Activated T-helper 1 cell treated with anti-CD3 and anti-CD28 coated beads, Interleukin-2, amount 50 U/mL, for 16 hours (primary cell): ENCODE measurements at places on chromosomes 11 and 22.

GRCh38 chr11:16773981-16774935 is 35.8 kb downstream of the C11orf58 start:
- no peak for DNase-seq

DNA sequence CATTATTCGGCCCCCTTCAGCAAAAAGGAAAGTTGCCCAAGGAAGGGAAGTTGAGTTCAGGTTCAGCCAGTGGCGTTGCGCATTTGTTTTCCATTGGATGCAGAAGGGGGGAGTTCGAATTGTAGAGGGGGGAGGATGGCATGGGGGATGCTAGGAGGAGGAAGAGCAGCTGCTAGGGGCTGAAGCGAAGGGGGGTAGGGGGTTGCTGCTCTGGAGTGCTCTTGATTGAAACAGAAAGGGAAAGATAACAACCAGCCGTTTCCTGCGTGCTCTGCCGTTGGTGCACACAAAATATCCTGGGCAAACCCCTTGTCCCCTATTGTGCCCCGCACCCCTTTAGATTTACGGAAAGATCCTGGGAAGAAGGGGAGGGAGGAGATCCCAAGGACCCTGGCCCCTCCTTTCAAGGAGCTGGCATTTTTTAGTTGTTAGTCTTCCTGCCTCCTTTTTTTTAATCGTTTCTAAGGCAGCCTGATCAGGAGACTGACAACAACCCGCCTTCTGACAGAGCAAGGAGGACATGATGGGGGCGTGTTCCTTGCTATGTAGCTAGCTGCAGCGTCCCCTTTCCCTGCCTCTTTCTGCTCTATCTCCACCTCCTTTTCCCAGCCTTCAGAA is 2.1 kb downstream of the KMT2A start:
- DNase-seq, result no peak

DNA sequence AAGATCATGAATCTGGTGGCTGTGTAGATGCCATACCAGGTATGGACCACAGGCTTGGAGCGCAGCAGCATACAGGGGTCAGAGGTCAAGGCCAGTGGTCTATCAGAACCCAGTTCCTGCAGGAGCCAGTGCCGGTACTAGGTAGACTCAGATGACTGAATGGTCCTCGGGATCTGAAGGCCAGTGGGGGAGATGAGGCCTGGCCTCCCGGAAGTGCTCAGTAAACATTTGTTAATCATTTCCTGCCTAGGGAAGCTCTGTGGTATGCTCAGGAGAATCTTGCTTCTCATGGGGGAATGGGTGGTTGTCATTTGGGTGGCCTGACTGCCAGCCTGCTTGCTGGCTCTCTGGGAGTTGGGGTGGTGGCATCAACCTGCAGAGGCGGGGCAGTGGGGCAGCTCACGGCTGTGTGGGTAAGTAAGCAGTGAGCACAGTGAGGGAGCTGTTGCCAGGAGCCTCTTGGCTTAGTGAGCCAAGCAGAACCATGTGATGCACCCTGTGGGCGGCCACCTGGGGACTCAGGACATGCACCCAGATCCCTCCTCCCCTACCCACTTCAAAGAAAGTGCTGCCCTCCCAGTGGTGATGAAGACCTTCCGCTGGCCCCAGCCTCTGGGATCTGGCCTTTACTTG is 33.0 kb downstream of the PTPRJ start:
- DNase-seq, result no peak

DNA sequence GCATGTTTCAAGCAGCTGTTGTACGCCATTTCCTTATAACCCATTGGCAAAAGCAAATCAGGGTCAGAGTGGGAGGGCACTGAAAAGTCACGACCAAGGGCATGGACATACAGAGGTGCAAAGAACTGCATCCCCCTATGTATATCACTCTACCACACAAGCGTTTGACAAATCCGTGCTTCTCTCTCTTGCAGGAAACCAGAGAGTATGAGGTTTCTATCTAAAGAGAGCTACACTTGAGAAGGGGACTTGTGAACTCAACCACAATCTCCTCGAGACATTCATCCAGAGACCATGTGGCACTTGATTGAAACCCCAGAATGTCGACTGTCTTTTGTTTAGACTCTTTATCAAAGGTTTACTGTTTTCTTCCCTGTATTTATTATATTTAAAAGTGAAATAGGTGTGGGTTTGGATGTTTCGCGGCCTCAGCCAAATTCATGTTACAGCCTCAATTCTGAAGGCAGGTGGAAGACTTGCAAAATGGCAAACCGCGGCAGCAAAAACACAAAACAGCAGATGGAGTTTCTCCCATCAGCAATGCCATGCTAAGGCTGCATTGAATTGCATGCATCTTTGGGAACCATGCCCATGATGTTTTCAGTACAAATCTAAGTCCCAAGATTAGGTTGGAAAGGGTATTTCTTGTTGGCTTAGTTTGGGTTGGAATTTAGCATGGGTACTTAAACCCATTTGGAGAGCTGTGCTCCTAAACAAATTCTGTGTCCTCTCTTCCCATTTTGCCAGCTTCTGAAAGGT is 48.8 kb upstream of the ASPHD2 start:
- DNase-seq, result no peak

- no peak for DNase-seq
Measured at GRCh38 chr11:11580012-11580411, 41.8 kb downstream of the GALNT18 start.

DNA sequence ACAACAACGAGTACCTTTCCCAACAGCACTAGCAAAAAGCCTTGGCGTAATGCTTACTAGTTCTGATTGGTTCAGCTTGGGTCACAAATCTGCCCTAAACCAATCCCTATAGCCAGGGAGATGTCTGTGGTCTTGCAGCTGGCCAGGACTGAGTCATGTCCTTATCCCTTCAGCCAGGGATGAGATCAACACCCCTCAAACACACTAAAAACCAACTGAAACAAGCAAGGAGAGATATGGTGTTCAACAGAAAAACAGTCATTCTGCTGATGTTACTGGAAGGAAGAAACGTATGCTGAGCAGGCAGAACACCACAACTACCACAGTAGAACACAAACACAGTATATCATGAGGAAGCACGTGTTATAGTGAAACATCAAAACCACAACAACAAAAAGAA is 375.6 kb downstream of the LARGE1 start:
- no peak for DNase-seq

DNA sequence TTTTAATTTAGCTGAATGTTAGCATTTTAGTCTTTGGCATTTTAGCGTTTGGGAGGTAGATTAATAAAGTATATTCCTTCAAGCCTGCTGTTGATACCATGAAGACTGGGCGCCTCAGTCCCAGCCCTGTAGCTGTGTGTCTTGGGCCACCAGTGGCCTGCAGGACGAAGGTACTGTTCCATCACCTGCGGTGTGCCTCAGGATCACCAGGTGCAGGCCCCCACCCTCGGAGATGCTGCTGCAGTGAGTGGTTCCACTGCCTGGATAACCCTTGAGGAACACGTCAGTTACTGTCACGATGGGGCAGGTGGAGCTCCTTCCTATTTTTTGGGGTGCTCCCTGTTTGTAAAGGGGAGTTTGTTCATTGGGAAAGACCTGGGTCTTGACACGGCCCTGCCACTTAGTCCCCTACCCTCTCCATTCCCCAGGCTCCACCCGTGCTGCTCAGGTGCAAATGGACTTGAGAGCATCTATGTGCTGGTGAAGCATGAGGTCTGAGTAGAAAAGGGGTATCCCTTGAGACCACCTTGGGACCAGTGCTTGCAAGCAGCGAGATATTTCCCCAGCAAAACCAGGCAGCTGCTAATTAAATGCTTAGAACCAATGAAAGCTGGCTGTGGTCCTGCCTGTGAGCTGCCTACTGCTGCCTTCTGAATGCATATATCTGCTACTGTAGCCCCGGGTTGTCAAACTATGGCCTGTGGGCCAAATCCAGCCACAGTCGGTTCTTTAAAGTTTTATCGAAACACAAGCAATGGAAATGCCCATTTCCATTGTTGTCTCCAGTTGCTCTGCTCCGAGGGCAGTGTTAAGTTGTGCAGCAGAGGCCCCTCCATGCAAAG is 28.7 kb downstream of the INCENP start:
- DNase-seq, result no peak

GRCh38 chr11:131186629-131187101 is 183.8 kb upstream of the NTM start:
- DNase-seq, result no peak

DNA sequence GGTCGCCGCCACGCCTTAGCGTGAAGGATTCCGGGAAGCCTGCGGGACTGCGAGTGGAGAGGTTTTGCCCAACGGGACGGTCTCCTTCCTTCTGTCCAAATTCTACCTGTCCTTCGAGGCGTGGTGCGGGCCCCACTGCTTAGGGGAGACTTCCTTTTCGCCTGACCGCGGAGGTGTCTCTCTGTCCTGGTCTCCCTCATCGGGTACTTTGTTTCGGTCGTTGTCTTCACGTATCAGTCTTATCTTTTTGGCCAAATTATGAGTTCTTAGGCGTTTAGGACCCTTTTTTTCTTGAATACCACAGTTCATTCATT is 388 bp downstream of the HINFP start:
- DNase-seq, result no peak

GRCh38 chr11:17951685-17952388 is 61.0 kb downstream of the SERGEF start:
- no peak for DNase-seq

DNA sequence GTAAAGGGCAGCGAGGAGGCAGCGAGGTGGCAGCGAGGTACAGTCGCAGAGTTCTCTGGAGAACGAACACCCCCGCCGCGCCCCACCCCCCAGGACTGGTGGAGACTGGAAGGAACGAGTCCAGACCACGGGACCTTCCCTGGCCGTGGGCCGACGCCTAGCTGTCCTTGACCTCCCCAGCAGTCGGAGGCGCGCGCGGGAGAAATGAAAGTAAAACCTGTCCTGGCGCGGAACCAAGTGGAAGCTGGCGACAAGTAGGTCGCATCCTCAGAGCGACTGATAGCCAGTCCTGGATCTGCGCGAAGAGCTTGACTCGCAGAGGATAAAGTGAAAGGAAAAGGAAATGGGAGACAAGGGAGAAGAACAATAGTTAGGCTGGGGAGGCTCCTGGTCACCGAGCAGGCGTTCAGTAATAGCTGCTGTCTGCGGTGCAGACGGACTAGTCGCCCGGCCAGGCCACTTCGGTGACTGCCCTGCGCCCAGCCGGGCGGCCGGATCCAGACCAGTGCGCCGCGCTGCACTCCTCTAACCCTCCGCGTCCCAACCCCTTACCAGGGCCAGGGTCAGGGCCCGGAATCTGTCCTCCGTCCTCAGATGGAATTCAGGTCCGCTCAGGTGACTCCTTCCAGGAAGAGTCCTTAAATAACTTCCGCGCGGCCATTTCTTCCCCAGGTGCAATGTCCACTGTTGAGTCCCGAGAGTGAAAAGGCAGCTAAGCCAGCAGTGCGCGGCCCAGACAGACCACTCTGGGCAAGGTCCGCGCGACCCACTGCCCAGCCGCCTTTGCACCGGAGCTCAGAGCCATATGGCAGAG is 1.9 kb upstream of the ADM start:
- DNase-seq, result peak; percentile 50

DNA sequence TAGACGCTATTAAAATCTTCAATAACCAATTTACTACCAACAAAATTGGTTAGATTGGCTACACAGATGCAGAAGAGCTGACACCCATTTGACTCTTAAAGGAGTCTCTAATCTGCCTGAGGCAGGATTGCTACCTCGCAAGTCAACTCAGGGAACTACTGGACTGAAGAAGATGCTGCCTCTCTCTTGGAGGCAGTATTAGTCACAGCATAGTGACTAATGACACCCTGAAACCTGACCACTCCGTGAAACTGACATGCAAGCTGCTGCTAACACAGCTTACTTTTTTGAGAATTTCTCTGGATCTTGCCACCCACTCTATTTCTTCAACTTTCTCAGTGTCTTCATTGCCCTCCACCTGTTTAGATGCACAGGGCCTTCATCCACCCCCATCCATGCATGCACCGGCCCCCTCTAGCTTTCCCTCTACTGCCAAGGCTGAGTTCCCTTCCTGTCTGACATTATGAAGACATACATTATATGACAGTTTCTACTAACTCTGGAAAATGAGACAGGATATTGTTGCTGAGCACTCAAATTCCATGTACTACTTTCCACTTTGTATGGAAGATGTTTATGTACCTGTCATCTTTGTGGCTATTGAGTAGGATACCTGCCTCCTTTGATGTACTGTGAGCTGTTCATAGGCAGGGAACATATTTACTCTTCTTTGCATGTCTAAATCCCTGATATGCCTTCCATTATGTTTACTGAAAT is 183.2 kb downstream of the MSANTD4 start:
- no peak for DNase-seq

DNA sequence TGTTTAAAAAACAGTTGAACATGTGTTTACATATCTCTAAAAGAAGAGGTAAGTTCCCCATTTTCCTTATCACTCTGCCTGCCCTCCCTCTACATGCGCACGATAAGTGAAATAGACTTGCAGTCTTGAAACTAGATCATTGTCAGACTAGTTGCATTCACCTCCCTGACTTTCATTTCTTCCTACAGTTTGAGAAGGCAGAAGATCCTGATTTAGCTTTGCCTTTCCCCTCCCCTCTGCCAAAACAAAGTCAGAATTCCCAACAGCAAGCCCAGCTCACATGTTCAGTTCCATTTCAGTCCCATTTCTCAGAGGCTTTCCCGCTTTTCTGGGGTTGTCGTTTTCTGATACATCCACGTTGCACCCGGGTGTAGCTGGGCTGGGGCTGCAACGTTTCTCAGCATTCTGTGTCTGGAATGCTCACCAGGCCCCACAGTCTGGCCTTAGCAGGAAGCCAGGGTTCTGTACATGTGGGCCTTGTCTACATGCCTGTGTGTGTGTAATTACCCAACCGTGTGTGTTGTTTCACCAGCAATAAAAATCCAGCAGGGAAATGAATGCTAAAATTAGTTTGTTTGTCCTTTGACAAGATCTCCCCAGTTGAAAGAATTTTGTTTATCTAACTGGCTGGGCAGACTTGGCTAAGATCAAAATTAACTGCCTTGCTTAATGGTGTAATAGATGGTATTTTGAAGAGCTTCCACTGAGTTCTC is 179.2 kb downstream of the DBX1 start:
- no peak for DNase-seq

- no peak for DNase-seq
Measured at GRCh38 chr22:38314933-38315822, 2.1 kb downstream of the CSNK1E start.

DNA sequence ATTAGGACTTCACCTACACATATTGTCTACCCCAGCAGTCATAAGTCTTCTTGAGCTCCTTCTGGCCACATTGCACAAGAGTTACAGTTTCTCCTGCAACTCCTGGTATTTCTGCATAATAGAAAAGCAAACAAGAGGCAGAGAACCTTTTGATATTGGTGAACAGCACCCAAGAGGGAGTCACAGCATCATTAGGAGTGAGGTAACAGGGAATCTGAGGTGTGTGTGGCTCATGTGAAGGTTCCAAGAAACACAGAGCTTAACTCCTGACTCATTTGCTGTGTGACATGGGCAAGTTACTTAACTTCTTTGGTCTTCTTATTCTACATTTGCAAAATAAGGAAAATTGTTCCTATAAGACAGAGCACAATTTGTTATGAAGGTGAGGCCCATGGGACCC is 374.6 kb downstream of the INSC start:
- DNase-seq, result no peak

DNA sequence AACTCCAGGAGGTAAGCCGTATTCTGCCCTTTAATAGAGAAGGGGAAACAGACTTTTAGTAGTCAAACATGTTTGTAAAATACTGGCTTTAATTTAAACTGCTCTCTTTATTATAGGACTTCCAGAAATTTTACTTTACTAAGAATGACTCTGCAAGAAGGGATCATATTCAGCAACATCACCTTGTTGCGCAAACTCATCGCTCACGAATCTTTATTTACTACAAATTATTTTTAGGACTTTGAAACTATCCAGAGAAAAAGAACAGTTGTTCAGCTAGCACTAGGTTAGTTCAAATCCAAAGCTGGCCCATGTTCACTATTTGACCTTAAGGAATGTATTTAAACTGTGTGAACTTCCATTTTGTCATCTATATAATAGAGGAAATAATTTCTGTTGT is 498.3 kb upstream of the TENM4 start:
- DNase-seq, result no peak

GRCh38 chr11:23836981-23837380 is 659.9 kb upstream of the LUZP2 start:
- DNase-seq, result no peak
